ENCODE measurements at places on chromosomes 16 and 17. TPM values are rescaled to one million over a fixed set of nuclear protein-coding genes. Genes with fewer than 3 reads are reported as not detected.

CIITA gene
- 53.9 TPM for polyA plus RNA-seq

DNA sequence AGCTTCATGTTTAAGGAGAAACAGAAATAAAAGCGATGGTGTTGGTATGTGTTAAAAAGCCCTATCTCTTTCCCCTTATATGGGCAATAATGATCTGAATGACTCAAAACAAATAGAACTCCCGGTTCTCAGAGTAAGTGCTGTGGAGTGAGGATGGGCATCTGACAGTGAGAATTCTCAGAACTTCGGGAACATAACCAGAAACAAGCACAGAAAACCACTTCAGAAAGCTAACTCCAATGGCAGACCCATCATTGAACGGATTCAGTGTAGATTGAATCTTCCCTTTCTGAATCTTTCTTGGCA lies 67.2 kb downstream of the CDH8 start:
- DNase-seq: no peak

GRCh38 chr17:40086150-40087044 lies 14.0 kb downstream of the NR1D1 start:
- DNase-seq: no peak

- DNase-seq: no peak
Observed at GRCh38 chr16:65772134-65772732, 594.3 kb upstream of the CDH5 start.

DNA sequence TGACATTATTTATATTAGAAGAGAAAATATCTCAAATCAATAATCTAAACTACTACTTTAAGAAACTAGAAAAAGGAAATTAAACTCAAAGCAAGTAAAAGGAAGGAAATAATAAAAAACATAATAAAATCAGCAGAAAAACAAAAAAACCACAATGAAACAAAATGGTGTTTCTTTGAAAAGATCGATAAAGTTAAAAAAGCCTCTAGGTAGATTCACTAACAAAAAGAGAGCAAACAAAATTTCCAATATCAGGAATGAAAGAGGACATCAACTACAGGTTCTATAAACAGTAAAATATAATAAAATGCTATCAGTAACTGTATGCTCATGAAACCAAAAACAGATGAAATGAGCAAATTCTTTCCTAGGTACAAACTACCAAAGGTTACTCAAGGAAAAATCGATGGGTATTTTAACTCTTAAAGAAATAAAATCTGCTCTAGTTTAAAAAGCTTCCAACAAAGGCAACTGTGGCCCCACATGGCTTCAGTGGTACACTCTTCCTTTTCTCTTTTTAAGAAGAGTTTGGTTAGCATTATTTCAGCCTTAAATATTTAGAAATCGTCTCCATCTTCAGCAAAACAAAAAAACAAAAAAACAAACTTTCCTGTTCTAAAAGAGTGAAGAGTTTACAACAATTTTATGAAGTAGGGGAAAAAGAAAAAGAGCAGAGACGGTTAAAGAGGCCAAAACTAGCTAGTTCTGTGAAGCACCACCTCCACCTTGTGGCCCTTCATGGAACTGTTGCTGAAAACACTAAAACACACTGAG lies 102.2 kb downstream of the TRIM37 start:
- DNase-seq: no peak

Measured in sigmoid colon (tissue), 7 donors.